Glutamatergic neuron (in vitro differentiated cells): ENCODE measurements at places on chromosomes 2 and 18. TPM values are rescaled to one million over a fixed set of nuclear protein-coding genes. Genes with fewer than 3 reads are reported as not detected.

The C1GALT1C1L gene
- total RNA-seq = 0.49 TPM

DNA sequence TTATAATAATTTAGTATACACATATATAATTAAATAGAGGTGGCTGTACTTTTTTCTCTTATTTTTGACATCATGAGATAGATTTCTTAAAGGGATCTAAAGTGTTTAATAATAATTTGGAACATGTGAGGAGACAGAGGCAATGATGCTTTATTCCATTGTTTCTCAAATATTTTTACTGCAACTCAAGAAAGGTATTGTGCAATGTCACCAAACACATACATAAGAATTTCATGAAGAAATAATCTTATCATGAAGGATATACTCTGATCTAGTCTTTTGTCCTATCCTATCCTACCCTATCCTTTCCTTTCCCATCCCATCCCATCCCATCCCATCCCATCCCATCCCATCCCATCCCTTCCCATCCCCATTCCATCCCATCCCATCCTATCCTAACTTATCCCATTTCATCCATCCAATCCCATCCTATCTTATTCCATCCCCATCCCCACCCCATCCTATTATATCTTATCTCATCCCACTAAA lies 232.1 kb upstream of the SMIM21 start:
- DNase-seq = no peak

The C2orf80 gene
- not detected for total RNA-seq

DNA sequence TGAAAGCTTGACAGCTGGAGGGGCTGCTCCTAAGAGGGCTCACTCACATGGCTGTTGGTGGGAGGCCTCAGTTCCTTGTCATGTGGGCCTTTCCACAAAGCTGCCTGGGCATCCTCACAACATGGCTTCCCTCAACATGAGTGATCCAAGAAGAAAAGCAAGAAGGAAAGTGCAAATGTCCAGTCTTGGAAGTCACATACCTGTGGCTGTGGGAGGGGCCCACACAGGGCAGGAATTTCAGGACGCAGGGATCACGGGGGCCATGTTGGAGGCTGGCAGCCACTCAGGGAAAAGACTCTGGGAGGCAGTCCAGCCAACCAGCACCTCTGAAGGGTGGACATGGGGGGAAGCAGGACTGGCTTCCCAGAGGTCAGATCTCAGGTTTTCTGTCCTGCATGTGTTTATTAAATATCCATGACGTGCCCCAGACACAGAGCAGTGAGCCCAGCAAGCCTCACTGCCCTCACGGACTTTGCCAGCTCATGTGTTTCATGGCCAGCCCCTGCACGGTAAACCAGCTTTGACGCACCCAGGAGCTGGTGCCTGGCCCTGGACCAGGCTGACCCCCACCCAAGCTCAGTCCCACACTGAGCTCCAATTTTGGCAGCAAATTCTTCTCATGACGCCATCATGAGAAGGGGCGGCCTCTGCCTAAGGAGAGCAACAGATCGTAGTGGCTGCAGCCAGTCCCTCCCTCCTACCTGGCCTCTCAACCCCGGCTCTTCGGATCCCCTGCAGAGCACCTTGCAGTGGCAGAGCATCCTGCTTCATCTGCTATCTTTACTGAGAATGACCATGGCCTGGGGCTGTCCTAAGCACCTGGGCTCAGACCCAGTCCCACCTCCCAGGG lies 34.7 kb upstream of the GPR17 start:
- no peak for DNase-seq

GRCh38 chr2:157677941-157678340 lies 49.3 kb upstream of the ACVR1C start:
- no peak for DNase-seq

The OSBPL6 gene
- 14.4 TPM for total RNA-seq

The UPP2 gene
- not detected for total RNA-seq

The NOSTRIN gene
- not detected for total RNA-seq

The WDCP gene
- total RNA-seq = 22.3 TPM

The PPP1R1C gene
- 13.8 TPM for total RNA-seq

DNA sequence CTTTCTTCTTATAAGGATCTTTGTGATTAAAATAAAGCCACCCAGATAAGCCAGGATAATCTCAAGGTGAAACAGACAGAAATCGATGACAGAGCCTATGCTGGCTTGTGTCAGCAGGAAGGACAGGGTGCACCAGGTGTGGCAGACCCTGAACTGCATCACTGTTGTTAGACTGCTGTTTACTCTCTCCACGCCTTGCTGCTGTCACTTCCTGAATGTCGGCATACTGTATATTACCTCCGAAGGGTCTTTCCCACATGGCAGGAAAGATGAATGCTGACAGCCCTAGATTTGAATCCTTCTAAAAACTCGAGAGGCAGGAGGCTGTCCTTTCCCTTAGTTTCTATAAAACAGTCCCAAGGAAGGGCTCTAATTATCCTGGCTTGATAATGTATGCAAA lies 18.9 kb upstream of the TMEM163 start:
- no peak for DNase-seq

- DNase-seq = no peak
Measured at GRCh38 chr18:41155910-41156851, 798.9 kb upstream of the PIK3C3 start.

The ERFE gene
- 12.2 TPM for total RNA-seq

- DNase-seq = no peak
Measured at GRCh38 chr2:106561356-106561755, 74.2 kb downstream of the CD8B2 start.

- peak; percentile 85 for DNase-seq
Measured at GRCh38 chr18:76822506-76823160, at the start of gene ZNF236. Gene ZNF236, plus strand, starts transcription at chr18:76822557. Its CDS starts 51 bp downstream, at chr18:76822608.

The KLHL30 gene
- total RNA-seq = 3.5 TPM

DNA sequence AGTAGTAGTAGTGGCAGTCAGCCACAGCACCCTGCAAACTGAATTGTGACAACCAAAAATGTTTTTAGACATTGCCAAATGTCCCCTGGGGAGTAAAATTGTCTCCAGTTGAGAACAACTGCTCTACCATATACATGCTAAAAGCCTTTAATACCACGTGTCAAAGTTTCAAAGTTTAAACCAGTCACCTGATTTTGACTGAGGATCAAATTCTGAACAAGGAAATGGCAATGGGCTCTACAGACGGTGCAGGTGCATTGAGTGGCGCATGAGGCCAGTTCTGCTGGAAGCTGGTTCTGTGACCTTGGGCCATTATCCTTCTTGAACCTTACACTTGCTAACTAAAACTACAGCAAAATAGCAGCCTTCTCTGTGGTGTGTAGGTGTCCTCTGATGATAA lies 85.0 kb downstream of the LIPG start:
- DNase-seq = no peak

The DSG1 gene
- not detected for total RNA-seq

DNA sequence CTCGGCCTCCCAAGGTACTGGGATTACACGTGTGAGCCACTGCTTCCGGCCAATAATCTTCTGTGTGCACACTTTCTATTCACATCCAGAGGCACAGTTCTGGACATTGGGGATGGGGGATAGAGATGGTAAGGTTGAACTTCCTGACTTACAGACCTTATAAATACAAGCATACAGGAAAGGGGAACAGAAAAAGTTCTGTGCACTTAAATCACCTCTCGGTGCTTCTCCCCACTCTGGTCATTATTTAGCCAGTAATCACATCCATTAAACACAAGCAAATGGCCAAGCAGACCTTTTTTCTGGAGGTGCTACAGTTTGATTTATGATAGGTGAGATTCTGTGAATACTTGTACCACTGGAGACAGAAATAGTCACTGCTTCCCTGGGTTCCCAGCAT lies 110.6 kb downstream of the CRIM1 start:
- DNase-seq = no peak

GRCh38 chr2:222627764-222628163 lies 28.1 kb downstream of the FARSB start:
- no peak for DNase-seq

DNA sequence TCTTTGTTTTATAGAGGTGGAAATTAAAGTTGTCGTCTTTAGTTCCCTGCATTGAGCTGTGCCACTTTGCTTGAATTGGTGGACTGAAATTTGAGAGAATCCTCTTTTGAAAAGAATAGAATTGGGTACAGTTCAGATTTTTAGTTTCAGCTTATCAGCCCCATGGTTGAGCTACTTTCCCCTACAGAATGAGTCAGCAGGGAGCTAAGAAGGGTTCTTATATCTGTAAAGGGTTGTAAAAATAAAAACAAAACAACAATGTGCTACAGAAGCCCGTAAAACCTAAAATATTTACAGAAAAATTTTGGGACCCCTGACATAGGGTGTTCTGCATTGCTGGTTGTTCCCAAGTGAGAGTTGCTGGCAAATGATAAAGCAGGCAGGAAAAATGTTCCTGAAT lies 12.6 kb downstream of the SLC20A1 start:
- DNase-seq = no peak

DNA sequence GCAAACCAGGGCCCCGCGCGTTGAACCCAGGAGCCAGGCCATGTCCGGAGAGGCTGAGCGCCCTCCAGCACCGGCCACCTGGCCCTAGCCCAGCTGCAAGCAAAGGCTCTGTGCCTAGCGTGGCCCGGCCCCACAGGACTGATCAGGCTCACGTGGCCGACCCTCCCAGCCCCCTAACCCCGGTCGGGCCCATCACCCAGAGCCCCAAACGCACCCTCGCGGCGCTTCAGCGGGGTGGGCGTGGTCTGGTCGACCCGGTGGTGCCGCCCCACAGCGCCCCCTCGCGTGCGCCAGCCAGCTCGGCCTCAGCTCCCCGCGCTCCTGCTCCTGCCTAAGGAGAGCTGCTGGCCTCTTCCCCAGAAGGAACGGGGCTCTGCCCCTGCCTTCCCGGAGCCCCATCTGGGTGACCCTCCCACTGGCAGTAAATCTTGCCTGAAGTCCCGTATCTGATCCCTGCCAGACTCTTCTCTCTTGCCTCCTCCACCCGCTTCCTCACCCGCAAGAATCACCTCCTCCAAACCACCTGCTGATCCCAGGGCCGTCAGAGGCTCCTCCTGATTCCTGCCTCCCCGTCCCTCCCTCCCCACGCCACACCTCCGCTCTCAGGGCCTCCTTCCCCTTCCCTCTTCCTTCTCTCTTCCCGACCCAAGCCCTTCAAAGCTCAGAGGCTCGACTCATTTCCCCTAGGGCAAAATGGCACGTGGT lies 12.3 kb upstream of the TEX51 start:
- peak; percentile 85 for DNase-seq

DNA sequence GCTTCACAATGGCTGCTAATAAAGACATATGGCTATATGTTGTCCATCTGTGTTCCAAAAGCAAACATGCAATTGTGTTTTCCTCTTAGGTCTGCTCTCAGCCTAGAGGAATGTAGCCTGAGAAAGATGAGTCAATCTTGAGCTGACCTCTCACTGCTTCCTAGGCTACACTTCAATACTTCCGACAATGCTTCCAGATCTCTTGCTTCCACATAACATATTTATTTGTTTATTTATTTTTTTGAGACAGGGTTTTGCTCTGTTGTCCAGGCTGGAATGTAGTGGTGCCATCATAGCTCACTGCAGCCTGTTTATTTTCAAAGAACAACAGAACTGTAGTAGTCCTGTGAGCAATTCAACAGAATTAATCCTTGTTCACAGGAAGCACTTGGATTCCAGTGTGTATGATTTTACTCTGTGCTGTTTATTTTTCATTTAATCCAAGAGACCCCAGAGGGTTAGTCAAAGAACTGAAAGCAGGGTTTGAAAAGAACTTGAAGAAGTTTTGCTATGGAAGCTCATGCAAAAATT lies 437.9 kb downstream of the TXNL1 start:
- DNase-seq = no peak

DNA sequence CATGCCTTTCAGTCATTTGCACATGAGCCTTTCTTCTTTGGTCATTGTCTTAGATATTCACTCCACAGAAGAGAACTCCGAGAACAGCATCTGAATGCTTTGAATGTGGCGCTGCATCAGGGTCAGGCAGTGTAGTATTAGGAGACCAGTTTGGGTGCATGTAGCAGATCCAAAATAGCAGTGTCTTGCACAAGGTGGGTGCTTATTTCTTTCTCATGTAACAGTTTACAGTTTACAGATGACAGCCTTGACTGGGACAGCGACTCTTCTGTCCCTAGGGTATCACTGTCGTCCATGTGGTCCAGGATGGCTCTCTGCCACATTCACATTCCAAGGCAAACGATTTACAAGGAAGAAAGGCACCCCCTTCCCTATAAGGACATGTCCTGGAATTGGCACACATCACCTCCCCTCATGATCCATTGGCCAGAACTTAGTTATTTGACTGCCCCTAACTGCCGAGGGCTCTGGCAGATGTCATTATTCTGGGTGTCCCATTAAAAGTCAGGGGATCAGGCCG lies 101.0 kb downstream of the STPG4 start:
- no peak for DNase-seq

DNA sequence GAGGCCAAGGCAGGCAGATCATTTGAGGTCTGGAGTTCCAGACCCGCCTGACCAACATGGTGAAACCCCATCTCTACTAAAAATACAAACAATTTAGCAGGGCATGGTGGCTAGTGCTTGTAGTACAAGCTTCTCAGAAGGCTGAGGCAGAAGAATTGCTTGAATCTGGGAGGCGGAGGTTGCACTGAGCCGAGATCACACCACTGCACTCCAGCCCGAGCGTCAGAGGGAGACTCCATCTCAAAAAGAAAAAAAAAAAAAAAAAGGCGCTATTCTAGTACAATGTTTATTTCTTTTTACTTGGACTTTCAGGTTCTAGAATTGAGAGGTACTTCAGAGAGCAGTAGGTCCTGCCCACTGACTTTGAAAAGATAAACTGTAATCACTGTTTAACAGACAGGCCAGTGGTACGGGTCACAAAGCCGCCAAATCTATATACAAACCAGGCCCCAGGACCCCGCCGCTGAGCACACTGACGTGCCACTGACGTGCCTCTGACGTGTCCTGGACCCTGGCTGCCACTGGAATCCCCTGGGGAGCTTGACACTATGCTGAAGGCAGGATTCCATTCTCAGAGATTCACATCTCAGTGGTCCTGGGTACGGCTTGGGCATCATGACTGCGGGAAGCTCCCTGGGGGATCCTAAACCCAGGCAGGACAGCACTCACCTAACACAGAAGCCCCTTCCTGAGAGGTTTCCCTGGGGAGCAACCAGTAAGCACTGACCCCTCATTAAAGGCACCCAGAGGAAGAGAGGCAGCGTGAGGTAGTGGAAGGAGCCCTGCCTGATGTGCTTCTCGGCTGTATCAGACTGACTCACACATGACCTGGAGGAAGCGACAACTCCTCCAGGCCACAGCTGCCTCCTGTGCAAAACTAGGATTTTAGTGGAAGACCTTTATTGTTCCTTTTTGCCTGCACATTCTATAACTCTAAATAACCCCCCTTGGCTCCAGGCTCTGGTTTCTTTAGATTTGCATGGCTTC lies 197.8 kb upstream of the MEIS1 start:
- no peak for DNase-seq

DNA sequence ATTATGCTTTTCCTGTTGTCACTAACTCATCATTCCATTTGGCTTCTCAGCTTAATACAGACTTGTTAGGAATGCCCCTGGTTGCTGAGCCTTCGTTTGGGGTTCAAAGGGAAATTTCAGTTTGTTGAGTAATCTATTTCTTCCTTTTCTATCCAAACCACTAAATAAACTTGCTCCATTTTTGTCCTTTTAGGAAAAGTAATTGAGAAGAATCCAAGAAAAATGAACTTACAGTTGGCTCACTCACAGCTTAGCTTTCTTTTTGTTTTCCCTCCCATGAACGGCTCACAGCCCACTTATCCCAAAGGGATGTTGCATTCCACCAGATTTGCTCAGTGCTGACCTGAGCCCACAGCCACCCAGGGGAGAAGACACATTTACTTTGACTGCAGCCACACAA lies 73.9 kb downstream of the SOX11 start:
- no peak for DNase-seq

- no peak for DNase-seq
Measured at GRCh38 chr18:50620319-50620718, 60.4 kb downstream of the MAPK4 start.

The KCNS3 gene
- total RNA-seq = 5.5 TPM

GRCh38 chr2:29611850-29612249 lies 309.5 kb downstream of the ALK start:
- DNase-seq = no peak

The CRYGC gene
- total RNA-seq = not detected

The MYCN gene
- total RNA-seq = 43.8 TPM
